ENCODE measurements at places on chromosomes 2 and 18.
A peak's percentile ranks its signal among the peaks of the same experiment; 100 is the strongest.

DNA sequence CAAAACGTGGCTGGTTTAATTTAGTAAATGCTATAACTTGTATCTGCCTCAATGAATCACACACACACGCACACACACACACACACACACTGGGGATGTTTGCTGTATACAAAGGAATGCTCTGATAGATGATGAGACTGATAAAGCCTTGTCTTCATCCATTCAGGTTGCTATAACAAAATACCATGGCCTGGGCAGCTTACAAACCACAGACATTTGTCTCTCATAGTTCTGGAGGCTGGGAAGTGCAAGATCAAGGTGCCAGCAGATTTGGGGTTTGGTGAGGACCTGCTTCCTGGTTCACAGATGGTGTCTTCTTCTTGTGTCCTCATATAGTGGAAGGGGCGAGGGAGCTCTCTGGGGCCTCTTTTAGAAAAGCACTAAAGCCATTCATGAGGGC lies 149.5 kb upstream of the HDAC4 start:
- no peak for DNase-seq

- DNase-seq: no peak
These were observed 19.0 kb upstream of the ESPNL start for GRCh38 chr2:238081150-238081549.

DNA sequence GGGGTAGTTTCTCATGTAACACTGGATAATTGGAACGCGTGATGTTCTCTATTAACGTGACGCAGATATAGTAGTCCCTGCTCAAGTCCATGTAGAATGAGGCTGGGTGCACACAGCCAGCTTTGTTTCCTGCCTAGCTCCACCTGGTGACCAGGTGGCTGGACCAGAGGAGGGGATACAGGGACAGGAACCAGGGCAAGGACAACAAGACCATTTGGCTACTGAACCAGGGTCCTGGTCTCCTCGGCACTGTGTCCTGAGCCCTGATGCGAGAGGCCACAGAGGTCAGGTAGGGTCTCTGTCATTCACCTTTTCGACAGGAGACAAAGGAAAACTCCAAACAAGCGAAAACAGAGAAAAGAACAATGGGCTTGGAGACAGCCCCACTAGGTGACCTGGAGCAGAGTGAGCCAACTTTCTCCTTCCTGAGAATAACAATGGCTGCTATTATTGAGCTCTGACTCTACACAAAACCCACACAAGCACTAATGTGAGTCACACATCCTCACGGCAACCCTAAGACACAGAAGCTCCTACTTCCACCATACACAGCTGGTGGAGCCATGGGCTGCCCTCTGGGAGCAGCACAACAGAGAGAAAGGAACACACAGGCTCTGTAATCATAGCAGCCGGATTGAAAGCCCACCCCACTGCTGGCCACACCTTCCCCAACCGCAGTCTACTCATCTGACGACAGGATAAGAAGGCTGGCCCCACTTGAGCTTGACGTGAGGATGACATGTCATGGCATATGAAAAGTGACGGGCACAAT lies 67.3 kb upstream of the TEX51 start:
- no peak for DNase-seq

GRCh38 chr2:85949280-85949679 lies 60.5 kb upstream of the ST3GAL5 start:
- DNase-seq: no peak

DNA sequence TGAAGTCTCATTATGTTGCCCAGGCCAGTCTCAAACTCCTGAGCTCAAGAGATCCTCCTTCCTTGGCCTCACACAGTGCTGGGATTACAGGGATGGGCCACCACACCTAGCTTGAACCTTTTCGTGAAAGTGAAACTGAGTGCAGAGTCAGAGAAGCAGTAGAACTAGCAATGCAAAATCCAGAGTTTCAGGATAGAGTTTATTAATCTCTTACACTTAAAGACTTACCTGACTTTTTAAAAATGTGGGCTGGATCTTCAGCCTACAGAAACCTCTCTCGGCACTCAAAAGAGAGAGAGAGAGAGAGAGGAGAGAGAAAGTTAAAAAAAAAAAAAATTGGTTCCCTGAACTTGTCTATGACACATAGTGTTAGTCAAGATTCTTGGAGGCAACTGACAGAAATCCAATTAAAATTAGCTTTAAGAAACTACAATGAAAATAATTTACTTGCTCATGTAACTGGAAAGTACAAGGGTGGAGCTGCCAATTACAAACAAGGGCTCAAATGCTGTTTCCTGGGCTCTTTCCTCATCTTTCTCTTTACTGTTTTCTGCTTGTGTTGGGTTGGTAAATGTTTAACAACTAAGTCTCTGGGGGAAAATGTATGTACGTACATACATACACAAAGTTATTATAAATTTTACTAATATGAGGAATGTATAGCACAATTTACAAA lies 98.1 kb upstream of the CERS6 start:
- no peak for DNase-seq

- no peak for DNase-seq
These were observed 11.8 kb downstream of the UCN start for GRCh38 chr2:27296481-27296880.

- DNase-seq: no peak
These were observed 263.5 kb downstream of the EPHA4 start for GRCh38 chr2:221308507-221309066.

- DNase-seq: no peak
These were observed 42.2 kb downstream of the KANSL1L start for GRCh38 chr2:210128961-210129360.

- DNase-seq: no peak
These were observed 113.9 kb downstream of the INO80D start for GRCh38 chr2:205972113-205972512.

DNA sequence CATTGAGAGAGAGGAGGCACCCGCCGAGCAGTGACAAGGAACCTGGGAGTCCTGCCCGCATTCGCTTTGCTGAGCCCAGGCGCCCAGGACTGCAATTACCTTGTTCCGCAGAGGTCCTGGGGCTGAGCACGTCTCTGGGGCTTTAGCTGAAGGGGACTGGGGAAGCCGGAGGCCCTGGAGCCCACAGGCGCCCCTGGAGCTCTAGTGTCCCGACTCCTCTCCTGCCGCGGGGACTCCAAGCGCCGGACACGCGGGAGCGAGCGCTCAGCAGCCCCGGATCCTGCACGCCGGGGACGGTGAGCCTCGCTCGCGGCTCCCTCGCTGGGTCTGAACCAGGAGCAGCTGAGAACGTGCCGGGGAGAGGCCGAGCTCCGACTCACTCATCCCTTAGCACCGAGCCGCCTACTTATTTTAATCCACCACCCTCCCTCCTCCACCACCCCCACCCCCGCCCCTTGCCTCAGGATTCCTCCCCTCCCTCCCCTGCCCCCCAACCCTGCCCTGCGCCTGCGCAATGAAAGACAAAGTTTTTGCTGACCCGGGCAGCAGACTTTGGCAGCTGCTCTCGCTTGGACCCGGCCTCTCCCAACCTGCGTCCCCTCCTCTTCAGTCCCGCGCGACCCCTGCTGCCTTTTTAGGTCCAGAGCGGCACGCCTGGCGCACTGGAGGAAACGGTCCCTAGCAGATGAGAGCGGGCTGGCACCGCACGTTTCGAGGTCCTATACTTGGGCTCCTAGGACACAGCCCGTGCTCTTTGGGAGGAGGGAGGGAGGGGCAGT lies at the start of gene OSR1:
Gene OSR1, minus strand, starts transcription at position 382 of the 779 bp plus-strand sequence. CDS start 4,818 bp downstream, outside the sequence.
- no peak for DNase-seq

- no peak for DNase-seq
These were observed 213.9 kb upstream of the CYP26B1 start for GRCh38 chr2:72361521-72361920.

DNA sequence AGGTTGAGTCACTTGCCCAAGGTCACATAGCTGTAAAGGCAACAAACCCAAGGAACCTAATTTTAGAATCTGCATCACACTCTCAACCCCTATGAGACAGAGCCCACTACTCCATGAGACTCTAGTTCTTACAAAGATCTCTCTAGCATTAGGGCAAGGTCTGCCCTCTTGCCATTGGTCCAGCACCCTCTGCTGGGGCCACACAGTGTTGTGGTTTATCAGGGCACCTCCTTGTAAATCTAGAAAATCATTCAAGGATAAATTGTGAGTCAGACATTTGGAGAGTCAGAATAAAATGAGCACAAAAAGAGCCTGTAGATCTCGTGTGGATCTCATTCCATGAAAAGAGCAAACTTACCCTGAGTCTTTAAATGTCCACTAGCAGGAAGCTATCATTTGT lies 91.2 kb downstream of the SLC8A1 start:
- DNase-seq: no peak

- no peak for DNase-seq
These were observed 123.3 kb upstream of the NYAP2 start for GRCh38 chr2:225276207-225276606.

- DNase-seq: no peak
These were observed 4.2 kb downstream of the IAH1 start for GRCh38 chr2:9478526-9478925.

- no peak for DNase-seq
These were observed 22.8 kb upstream of the DNAH6 start for GRCh38 chr2:84493514-84493913.

- no peak for DNase-seq
These were observed 117.8 kb downstream of the ATAD2B start for GRCh38 chr2:23809150-23809549.

- no peak for DNase-seq
These were observed 3.3 kb downstream of the UGT1A9 start for GRCh38 chr2:233674995-233675394.

DNA sequence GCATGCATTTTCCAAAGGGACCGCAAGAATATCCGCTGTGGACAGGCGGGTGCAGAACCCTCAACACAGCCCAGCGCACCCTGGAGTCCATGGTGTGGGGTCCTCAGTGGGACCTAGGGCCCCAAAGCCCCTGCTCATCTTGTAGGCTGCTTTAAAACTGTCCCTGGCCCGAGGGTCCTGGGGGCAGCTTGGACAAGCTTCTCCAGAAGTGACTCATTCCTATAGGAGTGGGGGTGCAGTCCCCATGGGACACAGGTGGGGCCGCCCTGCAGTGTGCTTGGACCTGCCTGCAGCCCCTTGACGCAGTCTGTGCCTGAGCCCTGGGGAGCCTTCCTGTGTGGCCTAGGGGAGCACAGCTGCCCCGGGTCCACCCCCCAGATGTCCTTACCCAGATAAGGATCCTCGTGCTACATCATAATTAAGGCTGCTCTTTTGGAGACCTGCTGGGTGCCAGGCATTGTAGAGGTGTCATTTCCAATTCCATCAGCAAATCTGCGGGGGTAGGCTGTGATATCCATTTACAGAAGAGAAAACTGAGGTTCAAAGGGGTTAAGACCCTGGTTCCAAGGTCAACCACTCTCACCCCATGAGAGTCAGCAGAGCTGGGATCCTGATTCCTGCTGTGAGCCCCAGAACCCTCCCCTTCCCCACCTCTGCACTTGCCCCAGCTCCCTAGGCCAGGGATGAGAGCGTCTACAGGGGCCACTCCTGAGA lies 1.7 kb upstream of the HS6ST1 start:
- no peak for DNase-seq

DNA sequence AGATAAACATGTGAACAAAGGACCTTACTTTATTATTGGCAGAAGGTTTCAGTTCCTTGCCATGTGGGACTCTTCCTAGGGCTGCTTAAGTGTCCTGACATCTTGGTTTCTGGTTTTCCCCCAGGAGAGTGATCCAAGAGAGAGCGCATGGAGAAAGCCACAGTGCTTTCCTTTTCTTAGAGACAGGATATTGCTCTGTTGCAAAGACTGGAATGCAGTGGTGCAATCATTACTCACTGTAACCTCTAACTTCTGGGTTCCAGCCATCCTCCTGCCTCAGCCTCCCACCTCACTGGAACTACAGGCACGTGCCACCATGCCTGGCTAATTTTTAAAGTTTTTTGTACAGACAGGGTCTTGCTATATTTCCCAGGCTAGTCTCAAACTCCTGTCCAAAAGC lies 38.1 kb upstream of the TCF7L1 start:
- no peak for DNase-seq

- DNase-seq: no peak
These were observed 36.3 kb downstream of the SPAG16 start for GRCh38 chr2:213320604-213321003.

- no peak for DNase-seq
These were observed 129.0 kb downstream of the NCK2 start for GRCh38 chr2:105873721-105874120.

DNA sequence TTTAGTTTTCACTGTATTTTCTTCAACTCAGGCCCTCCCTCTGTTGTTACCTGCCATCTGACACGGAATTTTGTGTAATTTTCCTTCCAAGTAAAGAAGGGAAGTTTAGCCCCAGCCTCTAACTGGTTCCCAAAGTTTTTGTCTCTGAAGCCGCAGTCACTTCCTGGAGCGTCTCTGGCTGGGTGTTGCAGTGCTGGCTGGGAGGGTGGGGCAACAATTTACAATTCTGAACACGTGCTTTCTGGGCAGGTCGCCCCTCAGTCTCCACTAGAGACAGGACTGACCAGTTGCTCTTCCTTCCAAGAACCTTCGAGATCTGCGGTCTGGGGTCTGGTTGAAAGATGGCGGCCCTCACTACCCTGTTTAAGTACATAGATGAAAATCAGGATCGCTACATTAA lies 3.5 kb downstream of the CNDP2 start:
- peak; percentile 27 for DNase-seq

- no peak for DNase-seq
These were observed 112.7 kb upstream of the SLC35G4 start for GRCh38 chr18:11496526-11497172.

DNA sequence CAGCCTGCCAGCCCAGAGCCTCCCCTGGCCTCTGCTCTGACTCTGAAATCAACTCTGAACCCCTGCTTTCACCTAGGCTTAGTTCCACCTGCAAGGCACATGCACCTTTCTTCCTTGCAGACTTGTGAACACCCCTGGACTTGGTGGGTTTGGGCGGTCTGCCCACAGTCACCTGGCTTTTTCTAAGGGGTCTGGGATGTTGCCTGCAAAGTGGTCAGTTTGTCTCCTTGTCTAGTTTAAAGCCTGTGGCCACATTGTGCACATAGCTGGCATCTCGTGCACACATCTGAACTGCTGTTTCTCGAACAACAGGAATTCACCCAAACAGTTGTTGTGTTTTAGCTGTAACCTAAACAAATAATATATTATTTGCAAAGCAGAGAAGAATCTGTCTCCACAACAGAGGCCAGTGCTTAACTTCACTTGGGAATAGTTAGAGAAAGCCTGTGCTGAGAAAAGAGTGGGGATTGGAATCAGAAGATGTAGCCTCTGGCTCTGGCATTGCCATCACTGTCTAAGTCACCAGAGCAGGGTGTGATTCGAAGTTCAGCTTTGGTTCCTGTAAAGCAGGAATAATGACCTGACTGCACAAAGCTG lies 108.5 kb downstream of the TMEM18 start:
- no peak for DNase-seq

DNA sequence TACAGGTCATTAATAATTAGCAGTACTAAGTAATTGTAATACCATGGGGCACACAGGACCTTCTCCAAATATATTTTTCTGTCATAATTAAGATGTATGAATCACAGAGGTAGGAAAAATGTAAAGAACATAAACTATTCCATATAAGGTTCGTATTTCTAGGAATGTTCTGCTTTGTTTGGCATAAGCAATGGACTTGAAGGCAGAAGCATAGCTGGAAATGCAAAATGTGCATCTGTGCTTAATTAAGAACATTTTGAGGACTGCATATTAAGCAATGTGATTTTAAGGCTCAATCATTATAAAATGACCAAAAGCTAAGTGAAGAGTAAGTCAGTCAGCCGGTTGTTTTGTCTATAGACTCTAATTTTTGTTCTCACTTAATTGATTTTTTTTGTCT lies 123.2 kb downstream of the RBM43 start:
- no peak for DNase-seq
